Right atrium auricular region (tissue), 2 donors: ENCODE measurements at places on chromosomes 5 and 9. TPM values are rescaled to one million over a fixed set of nuclear protein-coding genes. Genes with fewer than 3 reads are reported as not detected.
A peak's percentile ranks its signal among the peaks of the same experiment; 100 is the strongest.

GRCh38 chr9:132627106-132627505 is 42.7 kb downstream of the DDX31 start:
- no peak for DNase-seq

DNA sequence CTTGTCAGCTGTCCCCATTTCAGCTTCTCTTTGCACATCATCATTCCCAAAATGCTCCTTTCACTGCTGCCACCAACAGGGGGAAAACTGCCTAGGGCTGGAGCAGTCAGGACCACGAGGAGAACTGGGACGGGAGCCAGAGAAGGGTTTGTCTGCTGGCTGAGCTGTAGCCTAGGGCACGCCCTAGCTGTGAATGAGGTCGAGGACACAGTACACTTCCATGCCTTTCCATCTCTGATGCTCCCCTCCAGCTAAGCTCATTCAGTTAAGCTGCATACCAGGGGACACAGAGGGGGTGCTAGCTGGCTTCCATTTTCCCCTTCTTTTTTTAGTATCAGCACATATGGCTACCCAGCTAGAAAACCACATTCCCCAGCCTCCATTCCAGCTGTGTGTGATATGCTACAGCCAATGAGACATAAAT is 64.7 kb downstream of the STK10 start:
- DNase-seq: peak; percentile 74

DNA sequence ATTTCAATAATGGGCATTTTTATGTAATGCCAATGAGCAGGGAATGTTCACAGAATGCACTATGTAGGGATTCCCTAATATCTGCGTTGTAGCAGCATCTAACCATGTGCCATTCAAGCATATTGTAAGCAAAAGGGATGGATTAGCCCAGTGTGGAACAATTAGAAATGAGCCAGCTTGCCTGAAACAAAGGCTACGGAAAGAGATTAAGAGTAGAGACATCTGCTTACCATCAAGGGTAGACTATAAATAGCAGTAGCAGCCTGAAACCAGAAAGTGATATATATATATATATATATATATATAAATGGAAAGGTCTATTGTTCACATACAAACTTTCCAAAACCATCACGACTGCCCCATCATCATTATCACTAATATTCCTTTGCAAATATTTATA is 31.9 kb upstream of the CEP120 start:
- no peak for DNase-seq

- no peak for DNase-seq
These were observed 20.8 kb upstream of the MATR3 start for GRCh38 chr5:139272471-139273321.

DNA sequence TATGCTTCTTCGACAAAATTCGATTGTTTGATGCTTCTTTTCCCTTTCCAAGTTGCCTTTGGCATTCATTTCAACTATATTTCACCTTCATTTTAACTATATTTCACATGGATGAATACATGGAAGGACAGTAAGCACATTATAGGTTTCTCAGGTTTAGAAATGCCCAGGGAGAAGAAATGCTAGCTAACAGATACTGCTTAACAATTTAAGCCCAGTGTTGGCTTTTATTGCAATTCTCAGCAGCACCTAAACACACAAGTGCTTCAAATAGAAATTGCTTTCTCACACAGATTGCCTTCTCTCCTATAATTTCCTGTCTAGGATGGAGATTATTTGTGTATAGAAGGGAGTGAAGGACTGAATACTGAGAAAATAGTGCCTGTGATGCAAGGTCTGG is 30.2 kb upstream of the SMC5 start:
- no peak for DNase-seq

GRCh38 chr5:72465601-72466563 is 41.3 kb downstream of the ZNF366 start:
- DNase-seq: no peak

- no peak for DNase-seq
These were observed 38.9 kb upstream of the EGFL7 start for GRCh38 chr9:136623842-136624183.

GRCh38 chr9:14522627-14523379 is 170.4 kb downstream of the ZDHHC21 start:
- DNase-seq: no peak

GRCh38 chr5:21219251-21219650 is 1231.3 kb upstream of the CDH18 start:
- DNase-seq: no peak

DNA sequence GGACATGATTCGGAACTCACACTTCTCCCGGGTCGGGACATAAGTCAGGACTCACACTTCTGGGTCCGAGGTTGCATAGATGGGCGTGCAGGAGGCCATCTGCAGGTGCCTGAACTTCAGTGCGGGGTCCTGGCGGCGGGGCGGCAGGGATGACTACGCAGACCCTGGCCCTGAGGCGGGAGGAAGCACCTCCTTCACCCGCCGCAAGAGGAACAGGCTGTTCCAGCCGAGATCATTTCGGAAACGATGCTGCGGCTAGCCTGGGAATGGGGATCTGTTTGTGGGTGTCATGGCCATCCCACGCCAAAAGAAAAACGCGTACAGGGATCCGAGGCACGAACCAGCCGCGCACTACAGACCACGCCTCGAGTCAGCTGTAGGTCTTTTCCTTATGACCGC is 196.6 kb downstream of the TTLL11 start:
- no peak for DNase-seq

GRCh38 chr5:9182899-9183695 is 362.8 kb downstream of the SEMA5A start:
- no peak for DNase-seq

DNA sequence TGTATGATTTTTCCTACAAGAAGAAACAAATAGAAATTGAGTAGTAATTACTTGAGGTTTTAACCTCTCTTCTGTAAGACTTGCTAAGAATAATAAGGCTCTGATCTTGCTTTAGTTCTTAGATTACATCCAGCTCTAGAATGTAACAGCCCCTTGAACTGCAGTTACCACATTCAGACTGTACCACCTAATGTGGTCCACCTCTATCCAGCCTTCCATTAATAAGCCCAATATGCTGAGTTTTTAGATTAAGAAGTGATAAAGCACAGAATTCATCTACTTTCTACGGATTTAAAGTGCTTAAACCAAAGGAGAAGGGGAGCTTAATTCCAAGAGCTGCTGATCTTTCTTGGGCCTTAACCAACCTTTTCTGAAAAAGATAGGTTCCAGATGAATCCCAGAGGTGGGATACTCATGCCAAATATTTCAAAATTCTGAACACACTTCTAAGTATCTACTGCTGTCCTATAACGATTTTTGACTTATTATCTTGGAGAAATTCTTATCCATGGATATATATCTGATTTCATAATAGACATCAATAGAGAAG is 131.5 kb downstream of the ZNF608 start:
- no peak for DNase-seq

DNA sequence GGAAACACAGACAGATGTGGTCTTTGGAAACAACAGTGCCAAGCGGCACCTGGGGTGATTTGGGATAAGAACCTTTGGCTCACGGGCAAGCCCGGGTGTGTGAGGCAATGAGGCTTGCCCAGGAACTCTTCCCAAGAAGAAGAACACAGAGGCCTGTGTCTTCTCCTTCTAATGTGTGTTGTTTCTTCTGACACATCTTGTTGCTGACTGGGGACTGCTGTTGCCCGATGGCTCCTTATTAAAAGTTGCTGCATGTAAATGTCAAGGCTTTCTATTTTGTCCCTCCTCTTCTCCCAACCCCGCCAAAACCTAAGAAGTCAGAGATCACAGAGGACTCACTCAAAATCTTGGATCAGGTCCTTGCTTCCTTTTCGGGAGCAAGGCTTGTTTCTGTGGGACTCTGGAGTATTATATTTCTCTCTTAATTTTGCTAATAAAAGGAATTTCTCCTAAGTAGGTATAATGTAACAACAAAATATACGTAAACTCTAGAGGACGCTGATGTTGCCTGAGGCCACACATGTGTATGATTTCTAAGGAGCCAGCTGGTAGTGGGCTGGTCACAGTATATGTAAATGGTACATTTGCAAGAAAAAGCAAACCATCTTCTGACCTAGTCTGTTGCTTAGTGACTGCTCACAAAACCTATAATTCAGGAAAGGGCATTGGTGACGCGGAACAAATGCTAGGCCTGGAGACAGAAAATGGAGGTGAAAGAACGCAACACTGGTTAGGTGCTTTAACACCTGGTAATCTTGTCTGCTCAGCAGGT is 232.5 kb downstream of the GADD45G start:
- peak; percentile 51 for DNase-seq

DNA sequence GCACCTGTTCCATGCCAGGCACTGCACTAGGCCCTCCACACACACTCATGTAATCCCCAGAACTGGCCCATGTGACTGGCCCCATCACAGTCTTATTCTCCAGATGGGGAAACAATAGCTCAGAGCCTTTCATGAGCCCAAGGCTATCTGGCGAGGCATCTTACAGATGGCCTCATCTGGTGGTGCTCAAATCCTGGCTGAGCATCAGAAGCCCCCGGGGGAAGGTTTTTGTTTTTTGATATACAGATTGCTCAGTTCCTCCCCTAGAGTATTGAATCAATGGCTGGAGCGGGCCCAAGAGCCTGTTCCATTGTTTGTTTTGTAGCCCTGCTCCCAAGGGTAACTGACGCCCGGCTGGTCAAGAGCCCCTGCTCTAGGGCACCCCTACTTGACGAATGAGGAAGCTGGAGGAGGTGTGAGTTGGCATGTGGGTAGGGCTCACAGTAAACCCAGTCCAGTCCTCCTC is 145.3 kb upstream of the RAPGEF1 start:
- no peak for DNase-seq

DNA sequence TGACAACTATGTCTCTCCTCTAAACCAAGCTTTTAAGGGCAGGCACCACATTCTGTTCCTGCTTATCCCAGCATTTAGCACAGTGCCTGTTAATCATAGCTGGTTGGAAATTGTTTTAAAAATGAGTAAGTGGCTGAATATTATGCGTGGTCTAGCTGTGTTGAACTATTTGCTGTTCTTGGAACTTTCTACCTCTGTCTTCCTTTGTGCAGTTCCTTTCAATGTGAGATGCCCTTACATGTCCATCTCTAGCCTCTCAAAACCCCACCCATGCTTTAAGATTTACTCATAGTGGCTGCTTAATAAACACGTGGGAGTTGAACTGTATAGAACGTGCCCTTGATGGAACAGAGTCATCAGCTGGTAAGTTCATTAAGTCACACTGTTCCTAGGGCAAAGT is 34.5 kb downstream of the C9orf57 start:
- DNase-seq: no peak

- no peak for DNase-seq
These were observed 218.4 kb downstream of the MED10 start for GRCh38 chr5:6159832-6160430.

DNA sequence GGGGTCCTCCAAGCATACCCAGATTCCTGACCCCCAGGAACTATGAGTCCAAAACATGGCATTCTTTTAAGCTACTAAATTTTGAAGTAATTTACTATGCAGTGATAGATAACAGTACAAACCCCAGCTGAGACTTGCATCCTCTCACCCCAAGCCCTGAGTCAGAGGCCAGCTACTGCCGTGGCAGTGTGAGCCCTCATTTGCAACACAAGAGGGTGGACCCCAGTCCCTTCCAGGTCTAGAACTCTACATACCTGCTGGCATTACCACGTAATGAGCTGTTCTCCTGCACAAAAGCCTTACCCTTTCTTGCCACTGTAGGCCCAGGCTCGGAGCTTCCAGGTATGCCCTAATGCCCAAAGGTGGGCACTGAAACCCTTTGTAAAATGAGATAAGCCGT is 108.6 kb upstream of the ERCC6L2 start:
- no peak for DNase-seq

GRCh38 chr5:32960340-32961058 is 249.4 kb downstream of the NPR3 start:
- no peak for DNase-seq

DNA sequence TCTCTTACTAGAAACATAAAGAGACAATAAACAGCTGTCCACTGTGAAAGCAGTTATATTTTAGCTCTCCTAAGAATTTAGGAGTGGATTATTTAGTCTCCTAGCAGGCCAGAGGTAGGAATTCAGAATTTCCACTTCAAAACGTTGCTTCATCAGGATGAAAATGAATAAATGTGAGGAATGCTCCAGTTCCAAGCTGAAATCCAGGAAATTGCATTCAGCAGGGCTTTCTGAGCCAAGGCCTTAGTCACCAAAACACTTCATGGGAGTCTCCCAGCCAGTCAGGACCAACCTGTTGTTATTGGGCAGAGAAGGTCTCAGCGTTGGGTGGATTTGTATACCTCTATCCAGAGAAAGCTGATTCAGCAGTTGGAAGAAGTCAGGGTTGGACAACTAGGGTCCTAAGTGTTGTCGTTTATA is 1040.3 kb downstream of the TLE1 start:
- DNase-seq: peak; percentile 68

Gene ADAM19
- total RNA-seq: 49.5 TPM

Gene SLC2A8
- 19.2 TPM for total RNA-seq

Gene ANKRD34B
- not detected for total RNA-seq

Gene RORB
- 0.55 TPM for total RNA-seq

Gene SEC16A
- 41.6 TPM for total RNA-seq

Gene THBS4
- 91.5 TPM for total RNA-seq

Gene PCDHGA4
- 5.7 TPM for total RNA-seq

Gene TSSK1B
- not detected for total RNA-seq

Gene PRSS3
- not detected for total RNA-seq

Gene ADGRD2
- not detected for total RNA-seq

Gene SLCO4C1
- 0.08 TPM for total RNA-seq
